ENCODE measurements at places on chromosomes 3 and 15. TPM values are rescaled to one million over a fixed set of nuclear protein-coding genes. Genes with fewer than 3 reads are reported as not detected.

Gene DNAH12
- total RNA-seq: 0.21 TPM

- DNase-seq: no peak
- no peaks in the 10 kb centered on the region for H3K36me3 ChIP-seq
- H3K4me3 ChIP-seq: no peak overlapping the region
- no peak overlapping the region for H3K27ac ChIP-seq
Measured at GRCh38 chr15:41879321-41879845, 14.5 kb downstream of the SPTBN5 start.

Gene GALNT15
- total RNA-seq: 0.30 TPM

GRCh38 chr15:75532413-75533250, 46.5 kb downstream of the PTPN9 start:
- H3K27me3 ChIP-seq: no peaks in the 10 kb centered on the region
- no peak overlapping the region for H3K4me3 ChIP-seq
- H3K36me3 ChIP-seq: peaks cover 1% of the 10 kb centered on the region
- H3K27ac ChIP-seq: no peak overlapping the region
- H3K4me1 ChIP-seq: peaks cover 6% of the 10 kb centered on the region

GRCh38 chr3:191634902-191635301, 173.9 kb downstream of the PYDC2 start:
- H3K27me3 ChIP-seq: no peaks in the 10 kb centered on the region
- DNase-seq: no peak
- H3K27ac ChIP-seq: no peak overlapping the region
- H3K4me3 ChIP-seq: no peak overlapping the region

GRCh38 chr3:141248064-141248463, 16.4 kb downstream of the PXYLP1 start:
- H3K4me1 ChIP-seq: peaks cover 22% of the 10 kb centered on the region
- no peaks in the 10 kb centered on the region for H3K27me3 ChIP-seq
- H3K36me3 ChIP-seq: no peaks in the 10 kb centered on the region
- H3K27ac ChIP-seq: no peak overlapping the region
- DNase-seq: no peak

GRCh38 chr3:142209655-142210054, 15.7 kb downstream of the GK5 start:
- peaks cover 23% of the 10 kb centered on the region for H3K36me3 ChIP-seq
- no peak overlapping the region for H3K27ac ChIP-seq
- no peaks in the 10 kb centered on the region for H3K27me3 ChIP-seq
- H3K4me1 ChIP-seq: no peaks in the 10 kb centered on the region
- H3K4me3 ChIP-seq: no peak overlapping the region

- no peak for DNase-seq
- peaks cover 2% of the 10 kb centered on the region for H3K36me3 ChIP-seq
- peaks cover 92% of the 10 kb centered on the region for H3K4me1 ChIP-seq
- H3K27ac ChIP-seq: peak overlapping the region; percentile 70
- H3K4me3 ChIP-seq: no peak overlapping the region
Measured at GRCh38 chr3:46970391-46971091, 6.0 kb downstream of the CCDC12 start.

- H3K4me3 ChIP-seq: no peak overlapping the region
- peaks cover 5% of the 10 kb centered on the region for H3K36me3 ChIP-seq
- H3K4me1 ChIP-seq: peaks cover 10% of the 10 kb centered on the region
- DNase-seq: no peak
Measured at GRCh38 chr3:189512039-189512438, 119.2 kb upstream of the TP63 start.

Gene TLR9
- 1.2 TPM for total RNA-seq

Measured in activated T-cell treated with anti-CD3 and anti-CD28 coated beads, Interleukin-2, amount 50 U/mL, for 72 hours (primary cell).